Urinary bladder (tissue), 4 donors: ENCODE measurements at places on chromosomes 13 and 19.

DNA sequence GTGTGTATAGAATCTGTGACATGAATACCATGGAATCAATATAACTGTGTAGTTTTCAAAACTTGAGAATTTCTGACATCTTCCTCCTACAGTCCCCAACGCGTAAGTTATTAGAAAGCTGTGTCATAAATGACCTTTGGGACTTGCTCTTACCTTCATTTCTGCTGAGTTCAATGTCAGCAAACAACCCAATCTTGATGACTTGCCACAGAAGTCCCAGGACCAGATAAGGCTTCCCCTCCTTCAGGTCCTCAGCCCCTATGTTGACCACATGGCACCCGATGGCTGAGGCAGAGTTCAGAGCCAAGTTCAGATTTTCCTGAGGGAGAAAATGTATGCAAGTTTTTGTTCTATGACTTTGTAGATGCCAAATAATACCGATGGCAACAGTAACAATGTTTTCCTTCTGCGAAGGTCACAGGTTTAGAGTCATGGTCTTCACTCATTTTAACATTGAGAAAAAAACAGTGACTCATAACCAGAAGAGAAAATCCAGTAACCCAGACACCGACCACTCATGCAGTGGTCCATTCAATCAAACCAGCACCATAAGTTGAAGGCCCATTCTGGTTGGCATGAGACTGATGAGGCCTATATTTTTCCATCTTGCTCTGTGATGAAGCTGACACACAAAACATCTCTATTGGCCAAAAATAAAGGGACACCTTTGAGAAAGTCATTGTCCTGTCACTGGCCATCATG lies 29.2 kb downstream of the LCP1 start:
- no peak for DNase-seq

- DNase-seq, result no peak
These were observed 69.9 kb upstream of the RAP2A start for GRCh38 chr13:97364031-97364430.

DNA sequence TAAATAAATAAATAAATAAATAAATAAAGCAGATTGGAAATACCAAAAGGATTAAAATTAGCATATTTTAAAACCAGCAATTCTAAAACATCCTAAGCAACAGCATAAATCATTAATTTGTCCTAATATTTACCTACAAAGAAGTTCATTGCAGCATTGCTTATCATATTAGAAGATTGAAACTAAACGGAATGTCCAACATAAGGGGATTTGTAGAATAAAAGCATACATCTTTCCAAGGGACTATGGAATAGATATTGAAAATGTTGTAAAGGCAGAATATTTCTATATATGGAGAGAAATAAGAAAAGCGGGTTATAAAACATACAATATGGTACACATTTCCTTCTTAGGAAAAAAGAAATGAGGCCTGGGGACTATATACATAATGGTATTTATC lies 71.1 kb upstream of the RFC3 start:
- DNase-seq, result no peak

GRCh38 chr13:29513981-29514719 lies 81.3 kb downstream of the SLC7A1 start:
- no peak for DNase-seq

- no peak for DNase-seq
These were observed 63.6 kb upstream of the NFIC start for GRCh38 chr19:3302755-3303154.

DNA sequence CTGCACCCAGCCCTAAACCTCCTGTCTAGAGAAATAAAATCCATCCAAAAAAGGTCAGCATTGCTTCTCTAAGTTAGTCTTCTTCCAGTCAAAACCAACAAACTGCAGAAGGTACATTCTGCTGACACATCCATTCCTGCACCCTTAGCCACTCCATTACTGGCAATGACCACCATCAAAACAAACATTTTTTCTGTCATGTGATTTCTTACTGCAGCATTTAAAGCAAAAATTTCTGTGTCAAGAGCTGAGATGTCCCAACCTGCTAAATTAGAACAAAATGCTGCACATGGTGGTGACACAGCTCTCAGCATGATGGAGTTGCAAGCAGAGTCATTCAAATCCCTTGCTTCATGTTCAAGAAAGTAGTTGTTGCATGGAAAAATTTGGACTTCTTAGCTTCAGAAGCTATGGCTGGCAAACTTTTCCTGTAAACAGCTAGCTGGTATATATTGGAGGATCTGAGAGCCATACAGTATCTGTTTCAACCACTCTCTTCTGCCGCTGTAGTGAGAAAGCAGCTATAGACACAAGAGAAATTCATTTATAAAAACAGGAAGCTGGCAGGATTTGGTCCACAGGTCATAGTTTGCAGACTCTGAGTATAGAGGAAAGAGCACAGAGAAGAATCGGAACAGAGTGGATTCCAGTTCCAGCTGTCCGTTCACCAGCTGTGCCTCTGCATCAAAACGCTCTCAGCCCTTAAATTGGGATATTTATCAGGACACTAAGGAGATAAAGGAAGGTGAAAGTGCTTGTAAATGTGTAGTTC lies 17.4 kb downstream of the RUBCNL start:
- no peak for DNase-seq

DNA sequence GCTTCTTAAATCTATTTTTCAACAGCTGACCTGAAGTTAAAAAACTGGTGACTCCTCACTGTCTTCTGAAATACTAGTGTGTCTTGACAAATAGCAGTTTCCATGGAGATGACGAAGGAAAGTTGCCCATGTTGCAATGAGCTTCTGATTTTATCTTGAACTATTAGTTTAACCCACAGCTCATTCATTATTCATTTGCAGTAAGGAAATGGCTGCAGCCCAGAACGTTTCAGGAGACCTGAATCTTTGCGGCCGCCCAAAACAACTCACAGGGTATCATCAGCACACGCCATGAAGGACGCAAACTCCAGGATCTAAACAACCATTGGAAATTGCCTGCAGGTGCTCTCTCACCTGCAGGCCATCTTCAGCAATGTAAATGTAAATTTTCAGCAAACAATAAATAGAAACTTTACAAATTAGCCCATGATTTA lies 142.5 kb downstream of the DCLK1 start:
- no peak for DNase-seq

- no peak for DNase-seq
These were observed 38.3 kb upstream of the SPRY2 start for GRCh38 chr13:80379245-80379644.

- no peak for DNase-seq
These were observed 96.2 kb downstream of the CYSLTR2 start for GRCh38 chr13:48749699-48750473.

DNA sequence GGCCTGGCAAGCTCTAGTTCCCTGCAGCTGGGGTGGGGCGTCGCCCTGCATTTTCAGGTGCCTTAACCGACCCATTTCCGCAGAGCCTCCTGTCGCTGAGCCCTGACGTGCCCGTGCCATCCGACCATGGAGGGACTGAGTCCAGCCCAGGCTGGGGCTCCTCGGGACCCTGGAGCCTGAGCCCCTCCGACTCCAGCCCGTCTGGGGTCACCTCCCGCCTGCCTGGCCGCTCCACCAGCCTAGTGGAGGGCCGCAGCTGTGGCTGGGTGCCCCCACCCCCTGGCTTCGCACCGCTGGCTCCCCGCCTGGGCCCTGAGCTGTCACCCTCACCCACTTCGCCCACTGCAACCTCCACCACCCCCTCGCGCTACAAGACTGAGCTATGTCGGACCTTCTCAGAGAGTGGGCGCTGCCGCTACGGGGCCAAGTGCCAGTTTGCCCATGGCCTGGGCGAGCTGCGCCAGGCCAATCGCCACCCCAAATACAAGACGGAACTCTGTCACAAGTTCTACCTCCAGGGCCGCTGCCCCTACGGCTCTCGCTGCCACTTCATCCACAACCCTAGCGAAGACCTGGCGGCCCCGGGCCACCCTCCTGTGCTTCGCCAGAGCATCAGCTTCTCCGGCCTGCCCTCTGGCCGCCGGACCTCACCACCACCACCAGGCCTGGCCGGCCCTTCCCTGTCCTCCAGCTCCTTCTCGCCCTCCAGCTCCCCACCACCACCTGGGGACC lies 1.2 kb downstream of the ZFP36 start:
- DNase-seq, result no peak

GRCh38 chr19:19268453-19269385 lies 4.4 kb downstream of the TM6SF2 start:
- DNase-seq, result no peak

GRCh38 chr19:3897936-3898335 lies 17.5 kb downstream of the ATCAY start:
- DNase-seq, result no peak

DNA sequence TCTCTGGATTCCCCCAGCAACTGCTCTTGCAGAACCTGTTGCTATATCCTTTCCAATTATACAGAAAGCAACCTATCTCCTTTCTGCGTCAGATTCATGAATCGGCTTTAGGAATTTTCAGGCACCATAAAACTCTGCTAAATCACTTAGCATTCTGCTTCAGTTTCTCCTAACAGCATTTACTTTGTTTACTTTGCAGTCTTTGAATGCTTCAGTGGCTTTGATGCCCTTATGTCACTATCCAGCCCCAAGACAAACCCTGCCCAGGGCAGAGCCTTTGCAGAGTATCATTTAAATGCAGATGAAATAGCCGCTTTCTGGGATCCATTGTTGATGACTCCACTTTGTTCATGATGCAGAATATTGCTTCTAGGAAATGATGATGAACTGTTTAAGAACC lies 43.1 kb downstream of the SLITRK1 start:
- no peak for DNase-seq
